SW 1271 (cell line): ENCODE measurements at places on chromosomes 12 and 14.

GRCh38 chr12:90510948-90511347 lies 444.0 kb downstream of the CCER1 start:
- no peak for DNase-seq

DNA sequence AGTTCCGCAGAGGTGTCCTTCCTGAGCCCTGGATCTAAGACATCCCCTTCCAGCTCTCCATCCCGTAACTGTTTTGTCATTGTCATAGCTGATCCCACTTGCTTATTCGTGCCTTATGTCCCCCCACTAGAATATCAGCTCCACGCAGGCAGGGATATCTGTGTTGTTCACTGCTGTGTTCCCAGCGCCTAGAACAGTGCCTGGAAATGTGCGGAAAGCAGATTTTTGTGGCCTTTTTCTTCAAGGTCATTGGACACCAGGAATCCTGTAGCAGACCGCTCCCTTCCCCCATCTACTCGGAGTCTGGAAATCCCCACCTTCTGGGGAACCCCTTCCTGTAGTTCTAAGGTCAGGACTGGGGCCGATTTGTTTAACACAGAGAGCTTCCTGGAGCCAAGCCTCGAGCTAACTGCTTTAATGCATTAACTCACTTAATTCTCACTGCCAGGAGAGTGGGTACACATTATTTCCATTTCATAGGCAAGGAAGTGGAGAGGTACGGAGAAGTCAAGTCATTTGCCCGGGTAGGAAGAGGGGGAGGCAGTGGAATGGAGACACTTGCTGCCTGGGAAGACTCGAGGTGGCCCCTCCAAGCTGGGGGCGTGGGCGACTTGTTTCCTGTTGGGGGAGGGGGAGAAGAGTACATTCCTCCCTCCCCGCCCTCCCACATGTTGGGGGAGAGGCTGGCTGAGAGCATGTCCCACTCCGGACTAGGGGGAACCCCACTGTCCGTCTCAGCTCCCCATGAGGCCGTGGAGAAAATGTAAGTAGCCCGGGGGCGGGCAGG lies 1.2 kb upstream of the SH2B3 start:
- no peak for DNase-seq

DNA sequence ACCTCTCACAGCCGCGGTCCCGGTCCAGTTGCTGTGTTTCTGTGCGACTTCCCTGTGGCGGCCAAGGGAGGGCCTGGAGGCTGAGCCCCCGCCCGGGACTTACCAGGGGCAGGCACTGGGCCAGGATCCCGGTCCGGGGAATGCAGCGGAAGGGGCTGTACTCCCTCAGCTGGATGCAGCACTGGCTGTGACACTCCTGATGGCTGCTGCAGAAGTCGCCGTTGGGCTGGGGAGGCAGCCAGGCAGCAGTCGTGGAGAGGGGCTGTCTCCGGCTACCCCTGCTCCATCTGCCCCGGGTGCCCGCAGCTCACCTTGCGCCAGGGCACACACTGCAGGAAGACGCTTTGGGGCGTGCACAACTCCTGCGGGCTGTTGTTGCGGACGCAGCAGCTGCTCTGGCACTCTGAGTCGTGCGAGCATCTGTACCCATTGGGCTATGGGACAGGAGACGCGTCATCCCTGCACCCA lies 6.2 kb downstream of the LRCOL1 start:
- DNase-seq: no peak

- no peak for DNase-seq
Measured at GRCh38 chr14:105271224-105271890, 23.0 kb downstream of the BTBD6 start.

DNA sequence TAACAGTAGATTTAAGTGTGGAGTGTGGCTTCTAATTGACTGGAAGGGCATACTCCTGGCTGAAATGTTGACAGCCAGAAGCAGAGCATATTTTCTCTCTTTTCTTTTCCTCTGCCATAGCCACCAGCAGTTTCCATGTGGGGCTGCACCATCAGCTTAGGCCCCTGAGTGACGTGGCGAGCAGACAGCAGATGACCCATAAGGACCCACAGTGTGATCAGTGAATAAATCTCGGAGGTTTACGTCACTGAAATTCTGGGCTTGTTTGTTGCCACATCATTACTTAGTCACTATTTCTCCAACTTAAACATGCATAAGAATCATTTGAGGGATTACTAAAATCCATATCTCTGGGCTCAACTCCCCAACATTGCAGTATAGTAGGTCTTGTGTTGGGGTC lies 549.7 kb upstream of the TMEM132C start:
- DNase-seq: no peak

DNA sequence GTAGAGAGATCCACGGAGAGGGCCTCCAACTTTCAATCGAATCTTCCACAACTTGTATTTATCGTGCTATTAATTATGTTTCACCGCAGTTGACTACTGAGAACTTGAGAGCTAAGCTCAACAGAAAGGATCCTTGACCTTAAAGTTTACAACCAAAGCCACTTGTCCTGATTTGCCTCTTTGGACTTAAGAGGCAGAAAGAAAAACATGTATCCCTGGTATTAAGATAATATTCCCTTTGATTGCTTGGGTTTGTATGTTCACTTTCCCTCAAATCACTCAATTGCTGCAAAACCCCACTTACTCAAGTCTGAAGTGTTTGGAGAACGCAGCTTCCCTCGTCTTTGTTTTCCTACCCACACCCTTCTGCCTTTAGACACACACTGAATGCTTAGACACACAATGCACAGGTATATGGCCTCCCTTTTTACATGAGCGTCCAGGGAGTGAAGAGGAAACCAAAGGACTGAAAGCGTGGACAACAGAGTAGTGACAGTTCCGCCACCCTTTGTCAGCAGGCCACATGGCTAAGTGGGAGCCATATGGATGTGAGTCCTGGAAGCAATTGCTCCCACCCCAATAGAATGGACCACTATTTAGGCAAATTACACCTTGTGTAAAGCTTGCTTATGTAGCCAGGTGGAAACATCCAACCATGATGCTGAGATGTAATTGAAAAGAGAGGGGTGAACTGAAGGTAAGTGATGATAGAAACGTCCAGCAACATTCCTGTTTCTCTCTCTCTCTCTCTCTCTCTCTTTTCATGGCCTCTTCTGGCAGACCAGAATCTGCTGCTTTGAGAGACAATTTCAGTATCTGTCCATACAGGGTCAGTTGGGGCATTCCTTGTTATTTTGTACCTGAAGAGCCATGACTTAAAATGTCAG lies 1.4 kb upstream of the PKP2 start:
- DNase-seq: no peak

DNA sequence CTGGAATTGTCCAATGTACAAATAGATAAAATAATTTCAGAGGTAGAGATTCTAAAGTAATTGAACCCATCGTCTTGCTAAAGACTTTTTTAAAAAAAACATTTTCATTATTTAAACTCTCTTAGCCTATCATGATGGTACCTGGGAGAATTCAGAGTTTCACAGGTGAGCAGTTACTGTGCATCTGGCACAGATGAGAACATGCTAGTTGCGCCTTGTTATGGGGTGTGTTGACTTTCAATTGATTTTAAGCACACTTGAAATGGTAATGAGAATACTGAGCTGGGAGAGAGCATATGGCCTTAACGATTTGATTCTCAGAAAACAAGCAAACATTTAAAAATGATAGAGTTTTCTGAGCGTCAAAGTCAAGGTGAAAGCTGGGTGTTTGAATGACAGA lies 66.6 kb downstream of the FLRT2 start:
- DNase-seq: no peak

DNA sequence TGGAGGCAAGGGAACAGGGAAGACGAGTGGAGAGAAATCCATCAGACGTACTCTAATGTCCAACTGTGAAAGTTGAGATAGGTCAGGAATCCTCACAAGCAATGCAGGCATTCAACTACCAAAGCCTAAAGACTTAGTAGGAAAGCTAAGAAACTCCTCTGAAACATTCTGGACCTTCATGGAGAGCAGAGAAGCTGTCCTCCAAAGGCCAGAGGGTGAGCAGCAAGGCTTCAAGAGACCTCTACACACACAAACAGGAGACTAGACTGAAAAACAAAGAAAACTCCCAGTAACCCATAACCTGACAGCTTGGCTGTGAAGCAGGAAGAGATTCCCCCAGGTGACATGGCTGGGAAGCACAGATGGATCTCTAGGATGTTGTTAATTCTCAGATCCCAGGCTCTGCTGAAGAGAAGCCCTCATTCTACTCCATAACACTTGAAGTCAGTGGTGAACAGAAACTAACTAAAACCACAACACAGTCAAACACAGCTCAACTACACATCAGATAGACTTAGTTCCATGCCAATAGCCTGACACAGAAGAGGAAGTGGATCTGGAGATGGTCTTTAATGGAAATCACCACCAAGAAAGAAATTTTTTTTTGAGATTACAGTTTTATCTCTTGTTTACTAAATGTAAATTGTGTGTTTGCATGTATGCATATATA lies 23.2 kb upstream of the LYZ start:
- DNase-seq: no peak

DNA sequence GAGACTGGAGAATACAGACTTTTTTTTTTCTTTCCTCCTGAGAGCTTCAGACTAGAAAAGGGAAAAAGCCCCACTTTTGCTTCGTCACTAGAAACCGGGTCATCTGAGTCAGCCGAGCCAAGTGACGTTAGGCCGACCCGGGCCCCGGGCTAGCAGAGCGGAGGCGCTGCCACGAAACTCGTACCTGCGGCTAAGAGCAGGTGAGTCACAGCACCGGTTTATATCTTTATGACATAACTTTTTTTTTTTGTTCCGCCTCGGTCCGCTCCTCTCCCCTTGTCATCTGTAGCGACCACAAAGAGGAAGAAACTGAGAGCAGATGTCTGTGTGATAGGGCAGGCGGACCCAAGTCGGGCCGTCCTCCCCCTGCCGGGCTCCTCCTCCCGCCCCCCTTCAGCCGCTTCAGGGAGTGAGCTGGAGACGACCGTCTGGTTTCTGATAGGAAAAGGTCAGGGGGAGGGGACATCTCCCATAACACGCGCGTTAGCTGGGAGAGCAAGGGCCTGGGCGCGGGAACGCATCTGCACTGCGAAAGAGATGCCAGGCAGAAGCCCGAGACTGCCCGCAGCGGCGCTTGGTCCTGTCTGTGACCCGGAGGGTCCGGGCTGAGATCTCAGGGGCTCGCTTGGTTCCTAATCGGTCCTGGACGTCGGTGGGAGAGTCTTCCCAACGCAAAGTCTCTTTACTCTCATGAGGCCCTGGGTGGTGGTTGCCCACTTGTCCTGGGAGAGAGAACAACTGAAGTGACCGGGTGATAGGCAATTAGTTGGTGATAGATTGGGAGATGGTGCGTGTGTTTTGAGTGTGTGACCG lies 586 bp downstream of the TTC6 start:
- no peak for DNase-seq

GRCh38 chr12:131789638-131790037 lies 38.6 kb upstream of the MMP17 start:
- no peak for DNase-seq

DNA sequence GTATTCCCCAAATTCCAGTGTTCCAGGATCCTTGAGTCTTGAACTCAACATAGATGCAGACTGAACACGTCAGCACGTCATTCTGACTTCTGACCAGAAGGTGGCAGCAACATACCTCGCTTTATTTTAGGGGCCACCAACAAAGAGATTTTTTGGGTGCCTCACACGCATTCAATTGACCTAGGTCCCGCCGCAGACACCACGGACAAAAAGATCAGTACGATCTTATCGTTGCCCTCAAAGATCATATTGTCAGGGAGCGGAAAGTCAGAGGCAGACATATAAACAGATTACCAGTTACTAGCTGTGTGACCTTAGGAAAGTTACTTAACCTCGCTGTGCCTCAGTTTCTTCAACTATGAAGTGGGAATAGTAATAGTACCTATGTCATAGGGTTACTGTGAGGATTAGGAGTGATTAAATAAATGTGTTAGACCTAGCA lies 6.5 kb upstream of the PRPH start:
- DNase-seq: peak; percentile 39

GRCh38 chr14:68795597-68796417 lies 2.9 kb upstream of the ZFP36L1 start:
- peak; percentile 46 for DNase-seq

DNA sequence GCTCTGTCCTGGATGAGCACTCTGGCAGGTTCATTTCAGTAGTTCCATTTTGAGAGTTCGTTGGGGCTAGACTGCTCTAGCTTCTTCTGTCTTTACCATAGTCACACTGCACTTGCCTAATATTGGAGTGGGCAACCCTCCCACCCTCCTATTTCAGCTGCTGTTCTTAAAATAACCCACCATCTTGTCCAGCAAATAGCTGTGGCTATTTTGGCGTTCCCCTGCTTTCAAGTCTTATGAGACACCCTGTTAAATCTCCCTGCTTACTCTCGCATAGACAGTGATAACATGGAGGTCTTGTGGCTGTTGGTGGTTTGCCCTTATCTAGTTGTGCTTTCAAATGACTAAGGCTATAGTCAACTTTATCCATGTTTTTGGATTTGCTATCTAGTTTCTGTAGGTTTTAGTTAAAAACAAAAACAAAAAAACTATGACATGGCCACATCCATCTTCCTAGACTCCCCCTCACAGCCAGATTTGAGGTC lies 65.5 kb downstream of the LRP6 start:
- no peak for DNase-seq

- DNase-seq: no peak
Measured at GRCh38 chr12:113044516-113044915, 12.0 kb upstream of the DTX1 start.

- no peak for DNase-seq
Measured at GRCh38 chr14:91496790-91497189, 13.3 kb downstream of the PPP4R3A start.

DNA sequence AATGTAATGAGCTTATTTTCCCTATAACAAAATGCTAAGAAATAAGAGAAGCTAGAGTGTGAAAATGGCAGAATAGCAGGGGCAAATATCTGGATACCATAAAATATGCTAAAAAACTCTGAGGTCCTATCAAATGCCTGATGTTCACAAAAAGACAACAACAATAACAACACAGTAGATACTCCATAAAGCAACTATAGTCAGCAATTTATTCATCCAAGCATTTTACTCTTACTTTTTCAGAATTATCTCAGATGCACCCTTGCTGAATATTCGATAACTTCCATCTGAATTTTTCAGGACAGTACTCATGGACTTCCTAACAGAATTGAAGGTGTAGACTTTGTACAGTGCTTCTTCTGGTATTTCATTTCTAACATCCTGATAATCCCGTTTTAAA lies 88.9 kb downstream of the ATP2B1 start:
- DNase-seq: no peak

DNA sequence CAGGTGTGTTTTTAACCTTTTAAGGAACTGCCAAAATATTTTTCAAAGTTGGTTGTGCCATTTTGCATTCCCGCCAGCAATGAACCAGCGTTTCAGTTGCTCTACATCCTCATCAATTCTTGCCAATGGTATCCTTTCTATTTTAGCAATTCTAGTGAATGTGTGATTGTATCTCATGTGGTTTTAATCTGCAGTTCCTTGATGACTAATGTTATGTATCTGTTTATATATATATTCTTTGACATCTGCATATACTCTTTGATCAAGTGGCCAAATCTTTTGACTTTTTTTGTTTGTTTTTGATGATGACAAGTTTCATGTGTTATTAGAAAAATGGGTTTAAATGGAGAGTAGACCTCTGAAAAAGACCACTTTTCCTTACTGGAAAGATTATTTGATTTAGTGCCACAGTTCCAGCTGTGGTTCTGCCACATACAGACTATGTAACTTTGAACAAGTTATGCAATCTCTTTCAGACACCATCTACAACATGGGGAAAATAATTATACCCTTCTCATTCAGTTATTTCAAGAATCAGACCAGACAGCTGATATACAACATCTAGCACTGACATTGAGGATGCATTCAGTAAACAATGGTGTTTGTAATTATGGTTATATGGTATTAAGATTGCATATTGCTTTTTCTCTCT lies 146.3 kb upstream of the CNOT2 start:
- no peak for DNase-seq
